ENCODE measurements at places on chromosomes 2 and 18. TPM values are rescaled to one million over a fixed set of nuclear protein-coding genes. Genes with fewer than 3 reads are reported as not detected.

GALNT5 gene
- total RNA-seq, result 1.1 TPM

LRP2 gene
- not detected for total RNA-seq

LONRF2 gene
- 25.8 TPM for total RNA-seq

SNED1 gene
- 15.0 TPM for total RNA-seq

TMEM127 gene
- total RNA-seq, result 30.5 TPM

- no peak overlapping the region for H3K4me3 ChIP-seq
- no peaks in the 10 kb centered on the region for H3K4me1 ChIP-seq
- H3K27me3 ChIP-seq, result no peaks in the 10 kb centered on the region
- H3K36me3 ChIP-seq, result no peaks in the 10 kb centered on the region
Observed at GRCh38 chr2:187575751-187576067, 21.5 kb upstream of the TFPI start.

DNA sequence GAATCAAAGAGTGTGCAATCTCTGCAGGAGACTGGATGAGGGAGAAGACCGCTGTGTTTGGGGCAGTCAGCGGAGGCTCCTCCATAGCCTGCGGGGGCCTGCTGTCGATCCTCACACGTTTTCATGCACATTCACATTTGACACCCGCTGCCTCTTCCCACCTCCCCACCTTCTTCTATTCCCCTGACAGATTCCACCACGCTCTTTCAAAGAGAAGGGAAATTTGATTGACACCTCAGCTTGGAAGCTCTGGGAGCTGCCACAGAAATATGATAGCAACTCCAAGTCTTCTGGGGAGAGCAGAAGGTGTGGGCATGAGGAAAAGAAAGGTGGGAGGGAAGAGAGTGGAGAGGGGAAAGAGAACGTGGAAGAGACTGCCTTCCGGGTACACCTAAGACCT, 87.5 kb downstream of the BOD1L2 start:
- no peak overlapping the region for H3K4me3 ChIP-seq
- H3K4me1 ChIP-seq, result no peaks in the 10 kb centered on the region
- H3K36me3 ChIP-seq, result no peaks in the 10 kb centered on the region
- DNase-seq, result no peak
- H3K27ac ChIP-seq, result no peak overlapping the region

DNA sequence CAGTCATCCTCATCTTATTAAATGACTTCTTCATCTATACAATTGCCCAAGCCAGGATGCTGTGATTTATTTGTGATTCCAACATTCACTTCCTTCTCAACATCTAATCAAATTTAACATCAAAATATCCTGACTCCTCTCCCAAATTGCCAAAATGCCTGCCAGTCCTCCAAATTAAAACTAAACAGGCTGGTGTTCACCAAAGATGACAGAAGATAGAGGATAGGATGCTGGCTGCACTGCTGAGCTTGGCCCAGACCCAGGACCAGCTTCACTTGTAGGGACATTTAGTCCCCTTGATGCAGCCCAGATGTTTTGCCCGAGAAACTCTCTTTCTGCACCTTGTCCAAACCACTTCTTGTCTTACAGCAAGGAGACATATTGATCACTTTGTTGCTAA, 540.0 kb upstream of the CNTNAP5 start:
- DNase-seq, result no peak
- no peaks in the 10 kb centered on the region for H3K36me3 ChIP-seq
- no peaks in the 10 kb centered on the region for H3K27me3 ChIP-seq
- H3K27ac ChIP-seq, result no peak overlapping the region

DNA sequence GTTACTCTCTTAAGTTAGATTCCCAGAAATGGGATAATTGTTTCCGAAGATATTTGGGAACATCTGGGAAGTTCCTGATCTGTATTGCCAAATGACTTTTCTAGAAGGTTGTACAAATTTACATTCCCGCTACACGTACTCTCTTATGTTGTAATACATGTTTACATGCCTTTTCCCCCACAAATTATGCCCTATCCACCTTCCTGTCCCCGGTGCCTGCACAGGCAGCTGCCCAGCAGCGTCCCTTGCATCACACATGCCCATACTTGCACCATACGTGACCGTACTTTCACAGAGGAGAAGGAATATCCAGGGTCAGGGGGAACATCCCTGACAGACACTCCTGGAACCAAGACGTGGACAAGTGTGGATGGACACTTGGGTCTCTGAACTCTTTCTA, 24.2 kb upstream of the KLF11 start:
- H3K4me3 ChIP-seq, result no peak overlapping the region
- no peaks in the 10 kb centered on the region for H3K27me3 ChIP-seq
- no peak overlapping the region for H3K27ac ChIP-seq

DNA sequence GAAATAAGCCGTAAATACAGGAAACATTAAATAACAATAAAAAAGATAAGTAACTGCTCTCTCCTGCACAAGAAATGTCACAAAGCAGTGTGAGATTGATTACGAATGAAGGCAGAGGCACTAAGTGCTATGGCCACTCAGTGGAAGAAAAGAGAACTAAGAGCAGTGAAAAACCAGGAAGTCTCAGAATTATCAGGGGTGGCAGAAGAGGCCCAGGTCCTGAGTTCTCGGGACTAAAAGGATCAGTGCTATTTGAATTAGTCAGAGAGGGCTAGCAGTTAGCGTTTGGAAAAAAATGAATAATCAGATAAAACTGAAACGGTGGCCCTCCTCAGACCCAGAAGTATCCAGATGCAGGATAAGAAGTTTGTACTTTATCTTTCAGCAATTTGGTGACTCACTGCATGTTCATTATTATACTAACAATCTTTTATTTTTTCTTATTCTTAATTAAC, 367.1 kb downstream of the ZEB2 start:
- H3K27me3 ChIP-seq, result no peaks in the 10 kb centered on the region
- no peak overlapping the region for H3K4me3 ChIP-seq
- H3K36me3 ChIP-seq, result no peaks in the 10 kb centered on the region
- no peak overlapping the region for H3K27ac ChIP-seq

DNA sequence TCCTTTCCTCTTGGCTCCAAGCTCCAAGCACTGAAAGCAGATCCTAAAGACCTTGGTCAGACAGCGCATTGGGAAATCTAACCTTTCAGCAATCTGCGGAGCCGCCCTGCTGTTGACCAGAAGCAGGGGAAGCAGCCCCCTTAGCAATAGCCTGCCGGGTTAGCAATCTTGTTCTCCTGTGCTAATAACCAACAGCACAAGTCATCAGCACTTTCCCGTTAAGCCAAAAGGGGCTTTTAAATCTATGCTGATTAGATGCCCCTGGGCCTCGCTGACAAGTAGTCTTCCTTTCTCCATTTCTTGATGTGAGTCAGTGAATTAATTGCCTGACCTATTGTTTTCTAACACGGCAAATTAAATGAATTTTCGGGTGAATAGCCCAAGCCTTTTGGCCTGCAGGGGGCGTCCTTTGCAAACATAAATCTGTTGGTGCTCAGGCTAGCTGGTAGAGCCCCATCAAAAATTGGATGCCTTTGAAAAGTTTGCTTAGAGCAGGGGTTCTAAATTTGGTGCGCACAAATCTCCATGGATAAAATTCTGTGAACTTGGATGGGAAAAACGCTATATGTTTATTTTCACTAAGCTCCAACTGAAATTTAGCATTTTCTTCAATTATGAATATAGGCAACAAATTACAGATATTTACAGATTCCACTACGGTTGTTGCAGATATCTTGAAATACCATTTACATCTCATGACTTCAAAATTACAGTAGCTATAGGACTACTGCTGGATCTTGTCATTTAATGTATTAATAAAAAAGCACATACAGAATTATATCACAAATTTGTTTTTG, 24.6 kb downstream of the MAIP1 start:
- no peaks in the 10 kb centered on the region for H3K36me3 ChIP-seq
- H3K4me1 ChIP-seq, result peaks cover 7% of the 10 kb centered on the region
- no peak overlapping the region for H3K27ac ChIP-seq
- DNase-seq, result peak; percentile 87
- H3K27me3 ChIP-seq, result no peaks in the 10 kb centered on the region

DNA sequence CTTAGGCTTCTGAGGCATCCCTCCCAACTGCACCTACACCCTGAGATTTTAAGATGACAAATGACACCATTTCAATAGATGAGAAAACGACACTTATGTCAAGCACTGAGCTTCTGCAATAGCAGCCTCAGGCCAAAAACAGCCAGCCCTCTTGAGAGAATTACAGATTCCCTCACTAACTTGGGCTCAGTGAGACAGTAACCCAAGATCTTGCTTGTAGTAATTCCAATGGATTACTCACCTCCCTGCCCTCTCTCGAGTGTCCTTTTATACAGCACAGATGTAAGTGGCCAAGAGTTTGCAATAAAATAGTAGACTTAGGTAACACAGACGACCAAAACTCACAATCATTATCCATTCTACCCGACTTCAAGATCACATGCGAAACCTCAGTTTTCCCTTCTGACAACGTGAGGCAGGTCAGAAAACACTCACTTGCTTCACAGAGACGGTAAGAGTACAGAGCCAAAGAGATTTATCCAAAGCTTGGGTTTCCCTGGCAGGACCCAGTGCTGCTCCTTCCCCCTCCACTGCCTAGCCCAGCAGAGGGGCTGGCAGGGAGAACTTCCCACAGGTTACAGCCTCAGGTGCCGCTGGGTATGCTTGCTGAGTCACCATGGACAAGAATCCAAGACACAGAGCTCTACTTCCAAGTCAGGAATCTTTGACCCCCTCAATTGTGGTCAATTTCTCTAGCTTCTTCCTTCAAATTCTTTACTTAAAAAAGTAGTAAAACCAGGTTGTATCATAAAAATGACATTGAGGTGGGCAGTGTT, 181.4 kb downstream of the MYO5B start:
- H3K36me3 ChIP-seq, result no peaks in the 10 kb centered on the region
- H3K4me1 ChIP-seq, result peaks cover 24% of the 10 kb centered on the region
- H3K4me3 ChIP-seq, result no peak overlapping the region
- no peaks in the 10 kb centered on the region for H3K27me3 ChIP-seq
- no peak for DNase-seq
